ENCODE measurements at places on chromosomes 1 and 21.

DNA sequence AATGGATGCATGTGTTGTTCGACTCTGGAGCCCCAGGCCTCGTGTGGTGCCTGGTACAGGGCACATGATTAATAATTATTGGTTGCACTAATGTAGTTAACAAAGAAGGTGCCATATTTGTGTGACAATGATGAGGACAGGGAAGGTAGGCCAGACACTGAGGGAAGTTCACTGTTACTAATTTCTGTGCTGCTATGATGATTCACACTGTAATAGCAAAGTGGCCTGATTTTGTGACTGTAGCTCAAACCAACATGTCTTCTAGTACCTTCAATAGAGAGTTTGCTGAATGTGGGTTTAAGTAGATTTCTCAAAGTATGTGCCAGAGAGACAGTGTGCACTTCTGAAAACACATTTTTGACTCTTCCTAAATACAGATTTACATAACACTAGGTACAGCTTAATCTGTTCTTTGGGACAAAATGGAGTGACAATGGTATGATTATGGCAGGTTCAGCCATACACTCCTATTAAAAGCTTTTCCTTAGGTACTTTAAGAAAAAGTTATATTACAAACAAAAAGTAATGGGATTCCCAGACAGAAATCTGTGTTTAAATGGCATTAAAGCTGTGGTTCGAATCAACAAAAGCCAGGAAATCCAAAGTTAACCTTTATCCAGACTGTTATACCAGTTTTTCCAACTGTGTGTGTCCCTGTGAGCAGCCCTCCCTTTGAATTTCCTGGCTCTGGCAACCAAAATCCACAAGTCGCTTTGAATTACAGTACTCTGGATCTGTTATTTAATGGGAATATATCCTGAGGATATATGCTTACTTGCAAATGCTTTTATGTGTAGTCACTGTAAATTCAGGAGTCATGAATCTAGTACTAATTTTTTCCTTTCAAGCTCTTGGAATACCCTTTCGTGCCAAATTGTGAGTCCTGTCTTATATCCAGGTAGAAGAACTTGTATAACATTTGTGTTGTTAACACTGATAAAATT lies 277.1 kb upstream of the SGIP1 start:
- DNase-seq, result peak; percentile 34

- DNase-seq, result no peak
Measured at GRCh38 chr1:181076852-181077251, 11.6 kb upstream of the IER5 start.

- DNase-seq, result no peak
Measured at GRCh38 chr1:109557520-109557919, 9.1 kb downstream of the GNAI3 start.

GRCh38 chr1:83497563-83497962 lies 501.4 kb downstream of the TTLL7 start:
- no peak for DNase-seq

GRCh38 chr1:224433701-224434672 lies 610 bp downstream of the WDR26 start:
- DNase-seq, result no peak

DNA sequence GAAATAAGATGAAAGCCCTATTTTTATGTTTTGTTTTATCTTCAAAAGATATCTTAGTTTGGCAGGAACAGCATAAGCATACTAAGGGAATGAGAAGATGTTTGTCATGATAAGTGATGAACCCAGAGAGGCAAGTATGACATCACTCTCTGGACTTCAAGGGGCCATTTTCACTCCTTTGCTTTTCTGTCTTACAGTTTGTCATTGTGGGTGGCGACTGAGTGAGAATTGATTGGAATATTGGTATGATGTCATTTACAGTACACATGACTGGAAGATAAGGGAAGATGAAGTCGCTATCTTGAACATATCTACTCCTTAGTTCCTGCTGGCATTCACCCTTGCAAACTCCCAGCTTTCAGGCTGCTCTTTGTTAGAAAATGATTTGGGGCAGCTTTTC lies 258.1 kb upstream of the RAB4A start:
- no peak for DNase-seq

Measured in amniotic stem cell (primary cell).